Bronchial epithelial cell (primary cell): ENCODE measurements at places on chromosomes 1 and 21.
A peak's percentile ranks its signal among the peaks of the same experiment; 100 is the strongest.

GRCh38 chr1:237119091-237119490, 77.1 kb downstream of the RYR2 start:
- no peak for DNase-seq

- peak; percentile 54 for DNase-seq
Observed at GRCh38 chr1:173715538-173715844, 710 bp downstream of the KLHL20 start.

- no peak for DNase-seq
Observed at GRCh38 chr21:15667819-15668218, 62.0 kb upstream of the USP25 start.

GRCh38 chr1:240234485-240235210, 143.0 kb downstream of the FMN2 start:
- DNase-seq = peak; percentile 68

- peak; percentile 61 for DNase-seq
Observed at GRCh38 chr1:164785841-164786534, 227.0 kb downstream of the PBX1 start.

GRCh38 chr1:56403321-56403720, 176.0 kb downstream of the PLPP3 start:
- DNase-seq = peak; percentile 90

- no peak for DNase-seq
Observed at GRCh38 chr21:17658931-17659330, 46.2 kb upstream of the BTG3 start.

GRCh38 chr1:208595236-208595635, 351.1 kb upstream of the PLXNA2 start:
- DNase-seq = no peak

DNA sequence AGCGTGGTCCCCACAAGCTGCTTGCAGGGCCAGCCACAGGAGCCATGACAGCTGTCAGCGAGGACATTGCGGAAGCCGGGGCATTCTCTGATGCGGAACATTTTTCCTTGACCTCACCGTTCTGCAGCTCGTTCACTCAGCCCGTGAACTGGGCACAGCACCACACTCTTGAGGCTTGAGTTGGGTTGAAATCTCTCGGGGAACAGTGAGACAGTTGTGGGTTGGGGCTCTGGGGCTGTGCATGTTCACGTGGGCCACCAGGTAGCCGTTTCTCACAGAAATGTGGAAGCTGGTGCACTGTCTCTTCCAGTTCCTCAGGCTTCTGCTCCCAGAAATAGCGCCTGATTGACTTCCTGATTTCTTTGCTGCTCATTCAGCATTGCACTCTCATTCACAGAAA, 69.8 kb downstream of the SPSB1 start:
- no peak for DNase-seq

- peak; percentile 71 for DNase-seq
Observed at GRCh38 chr1:198333744-198334143, 176.9 kb downstream of the NEK7 start.

- DNase-seq = no peak
Observed at GRCh38 chr1:48462716-48463302, 9.2 kb downstream of the SPATA6 start.

DNA sequence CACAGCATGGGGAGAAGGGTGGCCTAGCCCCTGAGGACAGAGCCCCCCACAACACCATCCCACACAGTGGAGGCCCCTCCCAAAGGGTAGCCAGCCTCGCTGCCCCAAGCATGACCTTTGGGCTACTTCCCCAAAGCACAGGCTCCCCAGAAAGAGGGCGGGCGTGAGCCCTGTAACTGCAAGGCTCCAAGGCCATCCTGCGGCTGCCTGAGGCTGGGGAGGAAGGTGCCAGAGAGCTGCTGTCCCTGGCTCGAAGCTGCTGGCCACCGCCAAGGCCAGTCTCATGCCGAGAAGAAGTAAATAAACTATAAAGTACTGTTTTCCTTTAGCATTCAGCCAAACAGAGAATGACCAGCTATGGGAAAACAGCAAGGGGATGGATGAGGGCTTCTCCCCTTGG, 27.5 kb downstream of the UBASH3A start:
- no peak for DNase-seq

DNA sequence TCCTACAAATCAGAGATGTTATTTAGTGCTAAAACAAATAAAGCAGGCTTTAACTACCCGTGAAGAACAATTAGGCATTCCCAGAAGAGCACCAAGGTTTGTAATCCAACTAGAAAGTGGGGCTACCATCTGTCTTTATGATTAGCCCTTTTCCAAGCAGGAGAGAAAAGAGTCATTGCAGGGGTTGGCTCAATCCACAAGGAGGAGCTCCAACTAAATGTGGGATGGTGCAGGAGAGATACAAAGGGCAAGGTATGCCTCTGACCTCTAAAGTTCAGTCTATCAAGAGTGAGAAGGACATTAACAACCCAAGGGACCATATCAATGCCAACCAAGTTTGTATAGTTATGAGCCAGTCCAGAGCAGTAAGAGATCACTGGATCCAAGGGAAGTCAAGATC, 382.7 kb upstream of the DUSP10 start:
- peak; percentile 20 for DNase-seq

- peak; percentile 38 for DNase-seq
Observed at GRCh38 chr1:157496121-157496526, 56.2 kb downstream of the FCRL5 start.
